ENCODE measurements at places on chromosomes 13 and 19. TPM values are rescaled to one million over a fixed set of nuclear protein-coding genes. Genes with fewer than 3 reads are reported as not detected.

- DNase-seq: no peak
Measured at GRCh38 chr13:44809190-44809589, 180.1 kb downstream of the NUFIP1 start.

DNA sequence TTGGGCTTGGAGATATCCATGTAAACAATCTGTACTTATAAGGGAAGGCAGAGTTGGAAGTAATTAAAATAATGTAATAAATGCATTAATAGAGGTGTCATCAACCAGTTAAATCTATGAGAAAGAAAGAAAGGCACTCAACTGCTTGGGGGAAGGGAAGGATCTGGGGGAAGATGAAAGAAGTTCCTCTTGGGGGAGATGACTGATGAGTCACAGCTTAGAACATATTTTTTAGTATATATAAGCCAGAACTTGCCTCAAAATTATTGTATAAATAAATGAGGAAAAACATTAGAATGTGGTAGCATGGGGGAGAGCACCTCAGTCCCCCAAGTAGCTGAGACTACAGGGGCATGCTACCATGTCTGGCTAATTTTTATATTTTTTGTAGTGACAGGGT is 205.8 kb downstream of the GGACT start:
- DNase-seq: no peak

DNA sequence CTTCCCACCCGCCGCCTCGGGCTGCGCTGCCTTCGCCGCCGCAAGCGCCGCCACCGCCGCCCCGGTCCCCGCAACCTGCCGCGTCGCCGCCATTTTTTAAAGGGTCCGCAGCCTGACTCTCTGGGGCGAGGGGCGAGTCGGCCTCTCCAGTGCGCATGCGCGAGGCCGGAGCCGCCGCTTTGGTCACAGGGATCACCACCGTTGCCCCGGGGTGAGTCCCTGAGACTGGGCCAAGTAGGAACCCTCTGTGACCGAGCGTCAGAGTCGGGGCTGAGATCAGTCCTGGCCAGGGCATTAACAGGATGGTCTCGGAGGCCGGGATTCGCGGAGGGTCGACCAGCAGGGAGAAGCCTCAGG is 42.6 kb downstream of the ZNF146 start:
- DNase-seq: no peak

- DNase-seq: peak; percentile 61
Measured at GRCh38 chr19:18700501-18701249, 17.2 kb downstream of the CRTC1 start.

Gene BCL2L12
- polyA plus RNA-seq: 35.9 TPM

Gene PCDH17
- polyA plus RNA-seq: 6.1 TPM

Gene SIGLEC8
- polyA plus RNA-seq: 0.10 TPM

Gene COLGALT1
- 82.0 TPM for polyA plus RNA-seq

Gene ENOX1
- 8.4 TPM for polyA plus RNA-seq

GRCh38 chr13:111007209-111007608 is 92.3 kb upstream of the ANKRD10 start:
- DNase-seq: no peak

DNA sequence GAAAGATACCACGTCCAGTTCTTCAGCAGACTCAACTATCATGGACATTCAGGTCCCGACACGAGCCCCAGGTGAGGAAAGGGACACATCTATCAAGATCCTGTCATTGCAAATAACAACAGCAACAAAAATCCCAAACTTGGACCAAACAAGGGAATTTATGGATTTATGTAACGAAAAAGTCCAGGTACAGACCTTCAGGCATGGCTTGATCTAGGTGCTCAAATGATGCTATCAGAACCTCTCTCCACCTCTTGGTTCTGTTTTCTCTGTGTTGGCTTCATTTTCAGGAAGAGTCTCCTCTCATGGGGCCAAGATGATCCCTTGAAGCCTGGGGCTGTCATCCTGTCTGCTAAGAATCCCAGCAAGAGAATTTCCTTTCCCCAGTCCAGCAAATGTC is 2.9 kb downstream of the FXYD5 start:
- DNase-seq: no peak

DNA sequence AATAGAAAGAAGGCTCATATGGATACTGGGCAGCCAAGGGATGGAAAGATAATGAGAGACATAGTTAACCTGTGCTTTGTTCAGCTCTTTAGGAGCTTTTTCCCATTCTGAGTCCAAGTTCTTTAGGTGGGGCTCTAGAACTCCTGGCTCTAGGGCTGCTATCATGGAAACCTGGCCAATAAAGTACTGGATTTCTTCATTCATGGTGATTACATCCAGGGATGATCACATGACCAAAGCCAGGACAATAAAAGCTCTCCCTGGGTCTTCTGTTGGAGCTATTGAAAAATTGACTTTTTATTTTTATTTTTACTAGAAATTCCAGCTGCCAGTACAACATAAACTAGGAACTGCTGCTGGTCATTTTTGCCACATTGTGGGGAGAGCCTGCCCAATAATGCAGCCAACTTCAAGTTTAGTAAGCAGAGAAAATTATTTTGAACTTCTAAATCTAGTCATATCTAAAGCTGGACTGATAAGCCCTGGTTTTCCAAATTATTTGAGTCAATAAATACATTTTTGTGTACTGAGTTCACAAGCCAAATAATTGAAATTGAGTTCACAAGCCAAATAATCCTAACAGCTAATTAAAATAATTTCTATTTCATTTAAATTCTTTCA is 224.9 kb upstream of the STARD13 start:
- DNase-seq: no peak

DNA sequence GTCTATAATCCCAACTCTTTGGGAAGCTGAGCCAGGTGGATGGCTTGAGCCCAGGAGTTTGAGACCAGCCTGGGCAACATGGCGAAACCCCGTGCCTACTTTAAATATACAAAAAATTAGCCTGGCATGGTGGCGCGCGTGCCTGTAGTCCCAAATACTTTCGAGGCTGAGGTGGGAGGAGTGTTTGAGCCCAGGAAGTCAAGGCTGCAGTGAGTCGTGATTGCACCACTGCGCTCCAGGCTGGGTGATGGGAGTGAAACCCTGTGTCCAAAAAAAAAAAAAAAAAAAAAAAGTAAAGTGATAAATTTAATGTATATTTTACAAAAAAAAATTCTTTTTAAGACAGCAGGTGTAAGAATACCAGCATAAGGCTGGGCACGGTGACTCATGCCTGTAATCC is 17.6 kb downstream of the TMEM38A start:
- no peak for DNase-seq

Gene NBEA
- polyA plus RNA-seq: 17.3 TPM

GRCh38 chr13:79659121-79659521 is 178.2 kb downstream of the NDFIP2 start:
- peak; percentile 72 for DNase-seq

DNA sequence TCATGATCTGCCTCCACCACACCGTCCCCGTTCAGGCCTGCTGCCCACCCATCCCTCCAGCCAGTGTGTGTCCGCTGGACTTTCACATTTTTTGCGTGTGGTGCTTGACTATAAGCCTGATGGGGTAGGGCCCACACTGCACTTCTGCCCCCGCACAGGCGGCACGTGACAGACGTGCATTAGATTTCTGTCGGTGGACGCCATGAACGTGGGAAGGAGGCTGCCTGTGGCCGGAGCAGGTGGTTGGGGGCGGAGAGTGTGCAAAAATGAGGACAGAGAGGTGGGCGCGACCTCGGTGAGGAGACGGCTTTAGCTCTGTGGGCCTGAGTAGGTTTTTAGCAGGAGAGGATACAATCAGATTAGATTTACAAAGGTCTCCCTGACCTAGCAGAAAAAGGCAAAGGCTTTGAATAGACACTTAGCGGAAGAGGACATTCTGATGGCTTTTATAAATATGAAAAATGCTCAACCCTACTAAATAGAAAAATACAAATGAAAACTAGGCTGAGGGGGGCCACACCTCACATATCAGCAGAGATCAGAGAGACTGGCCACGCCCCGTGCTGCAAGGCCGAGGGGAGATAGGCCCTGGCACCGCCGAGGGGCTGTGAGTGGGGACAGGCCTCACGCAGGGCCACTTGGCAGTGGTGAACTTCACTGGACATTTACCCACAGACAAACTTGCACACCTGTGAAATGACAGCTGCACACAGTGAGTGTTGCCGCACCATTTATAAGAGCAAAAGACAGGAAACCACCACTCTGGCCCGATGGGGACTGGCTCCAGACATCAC is 25.4 kb downstream of the PAK4 start:
- DNase-seq: no peak

Gene PRR22
- polyA plus RNA-seq: 2.3 TPM

DNA sequence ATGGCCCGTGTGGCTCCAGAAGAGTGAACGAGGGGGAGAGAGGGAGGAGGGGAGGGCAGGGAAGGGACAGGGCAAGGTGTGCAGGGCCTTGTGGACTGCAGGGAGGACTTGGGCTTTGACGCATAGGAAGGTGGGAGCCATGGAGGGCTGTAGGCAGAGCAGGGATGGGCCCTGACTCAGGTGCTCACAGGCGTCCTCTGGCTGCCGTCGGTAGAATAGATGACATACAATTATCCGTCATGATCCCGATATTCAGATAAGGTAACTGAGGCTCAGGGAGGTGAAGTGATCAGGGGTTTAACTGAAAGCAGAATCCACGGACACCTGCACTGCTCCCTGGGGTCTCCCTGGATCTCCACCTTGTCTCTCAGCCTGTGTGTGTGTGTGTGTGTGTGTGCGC is 3.4 kb downstream of the C3 start:
- no peak for DNase-seq

- DNase-seq: no peak
Measured at GRCh38 chr19:5955636-5955935, 22.4 kb downstream of the RANBP3 start.

GRCh38 chr19:45876411-45877197 is 9.3 kb downstream of the IRF2BP1 start:
- peak; percentile 62 for DNase-seq

Gene NKPD1
- polyA plus RNA-seq: 0.21 TPM

DNA sequence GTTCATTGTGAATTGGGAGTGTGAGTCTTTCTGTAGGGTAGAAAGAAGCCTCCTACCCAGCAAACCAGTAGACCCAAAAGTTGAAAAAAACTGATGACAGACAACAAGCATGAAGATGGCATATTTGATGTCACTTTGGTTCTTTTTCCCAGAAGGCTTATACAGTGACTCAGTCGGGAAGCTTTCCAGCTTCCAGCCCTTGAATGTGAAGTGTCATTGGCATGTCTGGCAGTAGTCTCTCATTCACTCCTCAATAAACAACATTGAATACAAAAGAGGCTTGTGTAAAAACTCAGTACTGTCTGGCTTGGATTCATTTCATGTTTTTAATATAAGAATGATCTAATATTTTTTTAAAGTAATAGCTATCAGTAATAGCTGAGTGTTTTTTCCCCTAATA is 68.7 kb downstream of the IPO5 start:
- DNase-seq: no peak

DNA sequence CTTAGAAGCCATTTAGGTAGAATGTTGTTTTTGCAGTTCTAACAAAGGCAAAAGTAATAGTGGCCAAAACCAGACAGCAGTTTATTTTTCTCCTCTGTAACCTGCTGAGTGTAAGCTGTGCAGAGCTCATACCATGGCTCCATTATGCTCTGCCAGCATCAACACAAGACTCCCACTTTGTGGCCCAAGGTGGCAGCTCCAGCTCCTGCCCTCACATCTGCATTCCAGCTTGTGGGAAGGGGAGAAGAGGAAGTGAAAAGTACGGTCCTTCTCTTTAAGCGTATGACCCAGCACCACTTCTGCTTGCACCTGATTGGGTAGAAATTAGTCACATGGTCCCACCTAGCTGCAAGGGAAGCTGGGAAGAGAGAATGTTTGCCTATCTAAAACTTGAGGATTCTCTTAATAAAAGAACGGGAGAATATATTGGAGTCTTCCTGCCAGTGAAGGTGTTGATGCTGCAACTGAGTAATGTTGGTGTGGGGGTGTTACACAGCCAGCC is 19.2 kb downstream of the ADGRE1 start:
- no peak for DNase-seq

Gene CD37
- polyA plus RNA-seq: 18.5 TPM

DNA sequence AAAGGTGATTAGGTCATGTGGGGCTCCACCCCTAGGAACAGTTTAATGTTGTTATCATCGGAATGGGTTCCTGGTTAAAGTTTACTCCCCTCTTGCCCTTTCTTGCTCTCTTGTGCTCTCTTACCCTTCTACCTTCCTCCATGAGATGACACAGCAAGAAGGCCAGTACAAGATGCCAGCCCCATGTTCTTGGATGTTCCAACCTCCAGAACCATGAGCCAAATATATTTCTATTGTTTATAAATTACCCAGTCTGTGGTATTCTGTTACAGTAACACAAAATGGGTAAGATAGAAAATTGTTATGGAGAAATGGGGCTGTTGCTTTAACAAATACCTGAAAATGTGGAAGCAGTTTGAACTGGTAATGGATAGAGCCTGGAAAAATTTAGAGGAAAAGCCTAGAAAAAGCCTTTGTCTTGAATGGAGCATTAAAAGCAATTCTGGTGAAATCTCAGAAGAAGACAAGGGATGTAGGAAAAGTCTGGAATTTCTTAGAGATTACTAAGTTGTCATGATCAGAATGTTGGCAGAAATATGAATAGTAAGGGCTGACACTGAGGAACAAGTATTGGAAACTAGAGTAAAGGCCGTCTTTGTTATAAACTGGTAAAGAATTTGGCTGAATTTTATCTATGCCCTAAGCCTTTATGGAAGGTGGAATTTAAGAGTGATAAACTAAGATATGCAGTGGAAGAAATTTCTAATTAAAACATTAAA is 53.5 kb upstream of the TSC22D1 start:
- no peak for DNase-seq

DNA sequence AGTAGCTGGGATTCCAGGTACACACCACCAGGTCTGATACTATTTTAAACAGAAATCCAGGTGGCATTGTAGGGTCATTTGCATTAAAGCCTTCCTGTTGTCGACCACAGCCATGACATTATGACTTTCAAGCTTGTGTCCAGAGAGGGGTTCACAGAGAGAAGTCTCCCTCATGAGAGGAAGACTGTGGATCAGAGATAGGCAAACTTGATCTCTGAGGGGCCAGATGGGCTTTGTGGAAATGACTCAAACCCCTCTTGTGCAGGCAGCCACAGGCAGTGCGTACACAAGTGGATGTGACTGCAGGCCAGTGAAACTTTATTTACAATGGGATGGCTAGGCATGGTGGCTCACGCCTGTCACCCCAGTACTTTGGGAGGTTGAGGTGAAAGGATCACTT is 27.8 kb upstream of the F2RL3 start:
- no peak for DNase-seq
